Endothelial cell (in vitro differentiated cells): ENCODE measurements at places on chromosomes 2 and 18.

- peaks cover 12% of the 10 kb centered on the region for H3K36me3 ChIP-seq
- H3K27me3 ChIP-seq: peaks cover 5% of the 10 kb centered on the region
- H3K4me3 ChIP-seq: peak overlapping the region; percentile 27
- DNase-seq: no peak
These were observed 162.4 kb downstream of the ZNF521 start for GRCh38 chr18:25189391-25190185.

GRCh38 chr2:233250985-233251305, 528 bp upstream of the ATG16L1 start:
- DNase-seq: no peak
- peaks cover 33% of the 10 kb centered on the region for H3K4me1 ChIP-seq
- H3K36me3 ChIP-seq: no peaks in the 10 kb centered on the region
- H3K4me3 ChIP-seq: peak overlapping the region; percentile 99
- peak overlapping the region; percentile 91 for H3K27ac ChIP-seq

GRCh38 chr18:69495841-69496533, 95.3 kb downstream of the DOK6 start:
- no peak for DNase-seq
- H3K4me3 ChIP-seq: no peak overlapping the region
- peaks cover 3% of the 10 kb centered on the region for H3K36me3 ChIP-seq
- no peak overlapping the region for H3K27ac ChIP-seq

DNA sequence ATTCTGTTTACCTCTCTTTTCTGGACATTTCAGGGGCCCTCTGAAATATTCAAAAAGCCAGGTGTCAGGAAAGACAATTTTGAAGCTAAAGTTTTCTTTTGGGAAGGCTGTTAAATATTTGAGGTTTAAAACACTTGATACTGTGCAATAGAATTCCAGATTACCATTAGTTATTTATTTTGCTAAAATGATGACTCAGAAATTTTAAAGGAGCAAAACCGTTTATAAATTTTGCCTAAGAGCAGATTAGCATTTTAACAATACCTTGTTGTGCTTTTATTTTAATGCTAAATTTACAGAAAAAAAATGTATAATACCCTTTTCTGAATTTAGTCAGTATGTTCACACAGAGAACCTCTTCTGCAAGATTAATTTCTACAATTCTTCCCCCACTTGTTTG, 1159.9 kb downstream of the DSC3 start:
- H3K36me3 ChIP-seq: no peaks in the 10 kb centered on the region
- no peak overlapping the region for H3K27ac ChIP-seq
- DNase-seq: no peak
- H3K4me1 ChIP-seq: peaks cover 10% of the 10 kb centered on the region
- H3K4me3 ChIP-seq: no peak overlapping the region

- peak; percentile 38 for DNase-seq
- peaks cover 30% of the 10 kb centered on the region for H3K4me1 ChIP-seq
- H3K27me3 ChIP-seq: peaks cover 25% of the 10 kb centered on the region
- peaks cover 5% of the 10 kb centered on the region for H3K36me3 ChIP-seq
- H3K27ac ChIP-seq: no peak overlapping the region
These were observed 4.9 kb upstream of the NEUROD1 start for GRCh38 chr2:181685150-181685688.

GRCh38 chr2:173555833-173556232, 201.2 kb downstream of the CDCA7 start:
- no peak overlapping the region for H3K4me3 ChIP-seq
- peaks cover 5% of the 10 kb centered on the region for H3K4me1 ChIP-seq
- peaks cover 2% of the 10 kb centered on the region for H3K27me3 ChIP-seq
- no peak for DNase-seq
- no peaks in the 10 kb centered on the region for H3K36me3 ChIP-seq
- H3K27ac ChIP-seq: no peak overlapping the region

GRCh38 chr2:98847853-98848252, 88.2 kb downstream of the CRACDL start:
- H3K4me1 ChIP-seq: no peaks in the 10 kb centered on the region
- DNase-seq: no peak
- H3K27me3 ChIP-seq: no peaks in the 10 kb centered on the region

DNA sequence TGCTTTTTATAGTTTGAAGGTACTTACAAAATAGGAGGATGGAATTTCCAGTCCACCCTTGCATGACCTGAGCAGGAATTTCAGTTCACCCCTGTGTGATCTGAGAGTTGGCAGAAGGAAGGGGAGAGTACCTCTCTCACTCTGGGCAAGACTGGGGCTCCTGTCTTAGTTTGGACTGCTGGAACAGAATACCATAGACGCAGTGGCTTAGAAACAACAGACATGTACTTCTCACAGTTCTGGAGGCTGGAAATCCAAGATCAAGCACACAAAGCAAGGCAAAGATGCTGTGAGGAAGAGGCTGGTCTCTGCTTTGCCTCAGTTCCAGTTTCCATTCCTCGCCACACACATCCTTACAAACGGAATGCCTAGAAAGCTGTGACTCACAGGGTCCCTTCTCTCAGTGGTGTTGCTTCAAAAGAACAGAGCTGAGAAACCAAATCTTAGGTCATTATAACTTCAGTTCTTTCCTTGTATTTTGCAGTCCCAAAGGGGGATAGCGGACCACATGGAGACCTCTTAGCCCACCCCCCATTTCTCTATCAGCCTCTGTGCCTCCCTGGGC, 108.8 kb upstream of the HAAO start:
- no peak for DNase-seq
- no peak overlapping the region for H3K4me3 ChIP-seq
- H3K27ac ChIP-seq: no peak overlapping the region
- H3K36me3 ChIP-seq: no peaks in the 10 kb centered on the region
- peaks cover 18% of the 10 kb centered on the region for H3K4me1 ChIP-seq

DNA sequence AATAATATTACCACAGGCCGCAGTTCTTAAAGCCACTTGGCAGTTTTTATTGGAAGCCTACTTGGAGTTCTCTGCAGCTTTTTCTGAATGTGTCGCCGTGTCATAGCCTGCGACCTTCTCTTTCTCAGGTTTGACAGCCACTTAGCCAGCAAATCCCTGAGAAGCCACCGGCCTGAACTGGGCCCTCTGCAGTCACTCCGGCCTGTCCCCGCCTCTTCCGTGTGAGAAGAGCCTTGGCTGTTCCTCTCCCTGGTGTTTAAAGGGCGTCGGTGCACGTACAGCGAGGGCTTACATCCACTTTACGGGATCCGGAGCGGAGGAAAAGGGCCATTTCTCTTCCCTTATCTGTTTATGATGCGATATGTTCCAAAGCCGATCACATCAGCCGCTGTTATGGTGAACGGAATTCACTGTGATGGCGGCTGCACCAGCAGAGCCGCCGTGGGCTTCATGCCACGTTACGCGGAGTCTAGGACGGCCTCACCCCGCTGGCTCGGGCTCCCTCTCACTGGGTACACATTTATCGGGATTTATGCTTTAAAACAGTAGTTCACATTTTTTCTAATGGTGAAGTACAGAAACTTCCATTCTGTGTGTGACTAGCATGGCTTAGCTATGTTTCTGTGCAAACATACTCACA, 66.8 kb downstream of the GBX2 start:
- H3K4me3 ChIP-seq: no peak overlapping the region
- H3K4me1 ChIP-seq: peaks cover 30% of the 10 kb centered on the region
- peaks cover 5% of the 10 kb centered on the region for H3K27me3 ChIP-seq
- no peaks in the 10 kb centered on the region for H3K36me3 ChIP-seq

- no peak for DNase-seq
- peaks cover 74% of the 10 kb centered on the region for H3K4me1 ChIP-seq
- H3K4me3 ChIP-seq: no peak overlapping the region
- peaks cover 8% of the 10 kb centered on the region for H3K27me3 ChIP-seq
These were observed 29.4 kb downstream of the ASAP2 start for GRCh38 chr2:9236045-9236344.

GRCh38 chr2:168254158-168254935, 7.0 kb upstream of the STK39 start:
- peaks cover 1% of the 10 kb centered on the region for H3K27me3 ChIP-seq
- no peak for DNase-seq
- H3K4me1 ChIP-seq: no peaks in the 10 kb centered on the region
- no peak overlapping the region for H3K4me3 ChIP-seq

- peaks cover 2% of the 10 kb centered on the region for H3K4me1 ChIP-seq
- no peak overlapping the region for H3K4me3 ChIP-seq
- no peaks in the 10 kb centered on the region for H3K27me3 ChIP-seq
- DNase-seq: peak; percentile 12
- no peak overlapping the region for H3K27ac ChIP-seq
These were observed 874 bp downstream of the NDUFAF7 start for GRCh38 chr2:37232131-37232933.

DNA sequence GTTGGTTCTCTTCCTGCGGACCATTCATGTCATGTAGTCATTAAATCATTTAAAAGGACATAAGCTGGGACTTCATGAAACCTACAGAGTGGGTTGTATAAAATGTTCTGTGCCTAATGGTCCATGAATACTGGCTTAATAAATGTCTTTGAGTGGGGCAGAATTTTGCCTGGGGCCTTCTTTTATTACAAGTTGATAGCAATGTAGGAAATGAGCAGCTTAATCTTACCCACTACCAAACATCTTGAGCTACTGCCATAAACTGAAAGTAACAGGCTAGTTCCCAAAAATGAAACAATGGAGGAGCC, 130.9 kb downstream of the TMEM17 start:
- H3K27me3 ChIP-seq: peaks cover 1% of the 10 kb centered on the region
- no peak overlapping the region for H3K4me3 ChIP-seq
- DNase-seq: no peak
- H3K36me3 ChIP-seq: peaks cover 8% of the 10 kb centered on the region
- peaks cover 10% of the 10 kb centered on the region for H3K4me1 ChIP-seq

DNA sequence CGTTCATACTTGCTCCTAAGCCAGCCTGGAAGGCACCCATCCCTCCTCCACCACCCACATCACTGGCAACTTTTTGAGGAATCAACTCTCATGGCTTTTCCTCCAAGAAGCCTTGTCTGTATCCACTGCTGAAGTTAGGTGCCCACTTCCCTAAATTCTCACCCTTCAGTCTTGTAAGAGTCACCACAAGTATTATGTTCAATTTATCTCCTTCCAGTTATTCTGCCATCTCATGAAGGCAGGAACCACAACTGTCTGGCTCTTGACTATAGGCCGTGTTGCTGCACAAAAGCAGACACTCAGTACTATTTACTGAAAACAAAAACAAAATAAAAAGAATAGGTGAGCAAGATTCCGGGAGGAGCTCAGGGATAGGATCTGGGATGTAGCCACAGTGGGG, 234.8 kb downstream of the CYRIA start:
- DNase-seq: no peak
- no peaks in the 10 kb centered on the region for H3K36me3 ChIP-seq
- no peak overlapping the region for H3K27ac ChIP-seq
- H3K4me1 ChIP-seq: no peaks in the 10 kb centered on the region
- H3K27me3 ChIP-seq: peaks cover 6% of the 10 kb centered on the region

GRCh38 chr18:27713037-27713737, 463.7 kb downstream of the CDH2 start:
- H3K36me3 ChIP-seq: no peaks in the 10 kb centered on the region
- H3K27ac ChIP-seq: no peak overlapping the region
- no peak for DNase-seq
- H3K4me3 ChIP-seq: no peak overlapping the region
- H3K4me1 ChIP-seq: peaks cover 9% of the 10 kb centered on the region
- peaks cover 2% of the 10 kb centered on the region for H3K27me3 ChIP-seq

- peaks cover 2% of the 10 kb centered on the region for H3K27me3 ChIP-seq
- no peak overlapping the region for H3K4me3 ChIP-seq
- H3K4me1 ChIP-seq: peaks cover 28% of the 10 kb centered on the region
These were observed 44.0 kb downstream of the CPO start for GRCh38 chr2:206983161-206983859.

DNA sequence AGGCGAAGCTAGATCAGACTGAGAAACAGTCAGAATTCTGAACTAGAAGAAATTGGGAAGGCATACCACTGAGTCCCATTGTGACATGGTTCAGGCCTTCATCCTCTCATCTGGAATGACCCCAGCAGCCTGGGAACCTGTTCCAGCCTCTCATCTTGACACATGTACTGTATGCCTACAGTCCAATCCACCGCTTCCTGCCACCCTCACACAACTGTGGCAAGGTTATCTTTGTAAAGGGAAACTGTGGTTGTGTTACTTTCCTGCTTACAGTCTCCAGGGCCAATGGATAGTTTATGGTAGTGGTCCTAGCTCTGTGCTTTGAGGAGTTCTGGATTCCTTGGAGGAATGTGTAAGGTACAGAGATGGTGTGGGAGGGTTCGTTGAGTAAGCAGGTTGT, 296.9 kb upstream of the TRIB2 start:
- no peaks in the 10 kb centered on the region for H3K36me3 ChIP-seq
- no peak overlapping the region for H3K4me3 ChIP-seq
- DNase-seq: no peak
- H3K27ac ChIP-seq: no peak overlapping the region

DNA sequence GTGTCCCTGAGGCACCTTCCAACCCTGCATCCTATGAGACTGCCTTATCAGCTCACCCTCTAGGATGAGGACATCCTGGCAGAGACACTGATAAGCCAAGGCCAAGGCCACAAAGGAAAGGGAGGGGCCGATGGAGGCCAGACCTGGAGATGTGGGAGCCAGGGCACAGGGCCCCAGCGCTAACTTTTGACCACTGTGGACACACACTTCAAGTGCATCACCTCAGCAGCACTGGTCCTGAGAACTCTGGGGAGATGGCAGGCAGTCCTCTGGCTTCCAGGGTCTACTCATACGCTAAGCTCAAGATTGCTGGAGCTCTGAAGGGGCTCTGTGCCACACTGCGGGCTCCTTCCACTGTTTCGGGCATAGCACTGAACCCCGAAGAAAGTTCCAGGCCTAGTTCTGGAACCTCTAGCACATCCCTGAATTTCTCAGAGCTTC, 100.2 kb upstream of the ID2 start:
- H3K4me3 ChIP-seq: no peak overlapping the region
- H3K4me1 ChIP-seq: peaks cover 14% of the 10 kb centered on the region
- H3K27me3 ChIP-seq: peaks cover 9% of the 10 kb centered on the region
- no peak overlapping the region for H3K27ac ChIP-seq
- H3K36me3 ChIP-seq: no peaks in the 10 kb centered on the region
- no peak for DNase-seq

DNA sequence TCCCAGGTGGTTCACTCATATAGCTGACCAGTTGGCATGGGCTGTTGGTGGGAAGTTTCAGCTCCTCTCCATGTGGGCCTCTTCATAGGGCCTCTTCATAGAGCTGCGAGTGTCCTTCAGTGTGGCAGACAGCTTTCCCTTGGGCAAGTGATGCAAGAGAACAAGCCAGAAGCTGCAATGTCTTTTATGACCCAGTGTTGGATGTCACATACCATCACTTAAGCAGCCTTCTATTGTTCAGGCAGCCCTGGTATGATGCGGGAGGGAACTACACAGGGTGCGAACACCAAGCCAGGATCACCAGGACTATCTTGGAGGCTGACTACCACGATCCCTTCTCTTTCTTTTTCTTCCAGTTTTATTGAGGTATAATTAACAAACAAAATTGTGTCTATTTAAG, 126.5 kb upstream of the ITGA6 start:
- H3K4me3 ChIP-seq: no peak overlapping the region
- no peaks in the 10 kb centered on the region for H3K4me1 ChIP-seq
- peaks cover 2% of the 10 kb centered on the region for H3K27me3 ChIP-seq
- no peak for DNase-seq
- no peaks in the 10 kb centered on the region for H3K36me3 ChIP-seq
